ENCODE measurements at places on chromosomes 3 and 15.

- DNase-seq = no peak
Observed at GRCh38 chr15:60594071-60594470, 115.1 kb upstream of the ICE2 start.

GRCh38 chr3:44395714-44396113, 57.1 kb downstream of the TCAIM start:
- DNase-seq = no peak

- DNase-seq = no peak
Observed at GRCh38 chr15:37078566-37078965, 21.8 kb downstream of the MEIS2 start.

DNA sequence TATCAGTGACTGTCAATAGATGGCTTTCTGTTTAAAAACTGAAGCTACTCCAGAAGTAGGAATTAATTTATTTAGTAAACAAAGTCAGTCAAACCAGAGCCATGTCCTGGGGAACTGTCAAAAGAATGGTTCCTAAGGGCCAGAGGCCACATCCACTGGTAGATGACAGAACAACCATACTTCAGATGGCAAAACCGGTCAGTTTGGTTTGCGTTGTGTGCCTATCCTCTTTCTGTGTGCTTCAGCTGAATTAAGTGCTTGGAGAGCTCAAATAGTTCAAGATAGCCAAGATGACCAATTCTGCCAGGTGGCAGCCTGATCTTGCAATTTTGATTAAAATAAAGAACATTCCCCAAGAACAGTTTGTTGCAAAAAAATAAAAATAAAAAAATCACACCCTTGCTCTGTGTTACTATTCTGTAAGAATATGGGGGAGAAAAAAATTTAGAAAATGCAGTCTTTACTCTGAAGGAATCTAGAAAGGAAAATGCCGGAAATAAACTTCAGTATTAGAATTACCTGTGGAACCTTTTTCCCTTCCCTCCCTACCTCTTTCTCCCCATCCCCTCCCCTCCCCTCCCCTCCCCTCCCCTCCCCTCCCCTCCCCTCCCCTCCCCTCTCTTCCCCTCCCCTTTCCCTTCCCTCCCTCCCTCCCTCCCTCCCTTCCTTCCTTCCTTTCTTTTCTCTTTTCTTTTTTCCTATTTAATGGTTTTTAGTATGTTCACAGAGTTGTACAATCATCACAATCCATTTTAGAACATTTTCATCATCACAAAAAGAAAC, 2.5 kb downstream of the MAP3K13 start:
- DNase-seq = no peak

DNA sequence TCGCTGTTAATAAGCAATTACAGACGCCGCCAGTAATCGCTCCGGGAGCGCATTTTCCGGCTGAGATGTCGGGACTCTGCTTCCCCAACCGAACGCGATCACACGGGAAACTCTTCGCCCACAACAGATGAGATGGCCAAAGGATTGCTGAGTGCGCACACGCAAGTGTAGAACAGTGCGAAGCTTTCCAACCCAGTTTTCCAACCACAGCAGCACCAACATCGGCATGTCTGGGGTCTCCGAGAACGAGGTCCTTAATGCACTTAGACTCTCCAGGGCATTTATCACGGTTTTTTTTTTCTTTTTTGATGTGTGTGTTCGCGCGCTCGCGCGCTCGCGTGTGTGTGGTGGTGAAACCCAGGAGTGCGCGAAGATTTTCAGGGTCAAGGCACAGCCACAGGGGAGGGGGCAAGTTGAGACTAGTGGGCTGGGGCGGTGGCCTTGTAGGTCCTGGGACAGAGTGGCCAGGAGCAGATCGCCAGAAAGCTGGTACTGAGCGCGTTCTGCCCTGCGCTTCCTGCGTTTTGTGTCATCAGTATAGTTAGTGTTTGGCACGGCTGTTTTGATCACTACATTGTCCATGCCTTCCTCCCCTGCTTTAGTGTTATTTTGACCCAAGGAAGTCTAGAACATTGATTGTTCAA, 1.8 kb upstream of the EOMES start:
- no peak for DNase-seq

DNA sequence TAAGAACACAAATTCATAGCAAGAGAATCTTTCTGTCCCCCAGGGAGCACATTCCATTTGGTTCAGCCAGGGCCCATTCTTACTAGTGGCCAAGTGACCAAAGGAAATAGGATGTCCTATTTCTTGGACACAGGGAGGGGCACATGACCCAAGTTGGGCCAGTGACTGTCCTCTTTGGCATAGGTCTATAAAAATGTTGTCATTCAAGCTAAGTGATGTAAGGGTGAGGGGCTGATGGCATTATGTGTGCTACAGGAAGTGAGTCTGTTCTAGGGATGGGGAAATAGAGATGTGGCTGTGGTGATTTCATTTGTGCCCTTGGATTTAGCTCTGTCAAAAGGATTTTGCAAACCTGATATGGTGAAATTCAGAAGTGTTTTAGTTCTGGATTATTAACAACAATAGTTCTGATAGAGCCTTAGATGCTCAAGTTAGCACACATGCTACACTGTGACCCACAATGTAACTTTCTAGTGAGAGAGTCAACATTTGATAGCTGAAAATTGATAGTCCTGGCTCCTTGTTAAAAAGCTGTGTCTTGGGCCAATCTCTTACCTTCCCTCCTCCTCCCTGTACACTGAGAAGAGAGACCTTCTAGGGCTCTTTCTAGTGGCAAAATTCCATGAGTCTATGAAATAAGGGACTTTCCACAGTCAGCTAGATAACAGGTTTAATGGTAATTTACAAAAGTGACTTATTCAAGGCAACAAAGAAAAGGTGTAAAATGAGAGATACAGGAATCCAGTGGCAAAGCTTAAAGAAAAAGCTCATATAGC, 117.2 kb downstream of the THRB start:
- DNase-seq = no peak

GRCh38 chr3:123390865-123391600, 57.9 kb downstream of the ADCY5 start:
- DNase-seq = no peak

DNA sequence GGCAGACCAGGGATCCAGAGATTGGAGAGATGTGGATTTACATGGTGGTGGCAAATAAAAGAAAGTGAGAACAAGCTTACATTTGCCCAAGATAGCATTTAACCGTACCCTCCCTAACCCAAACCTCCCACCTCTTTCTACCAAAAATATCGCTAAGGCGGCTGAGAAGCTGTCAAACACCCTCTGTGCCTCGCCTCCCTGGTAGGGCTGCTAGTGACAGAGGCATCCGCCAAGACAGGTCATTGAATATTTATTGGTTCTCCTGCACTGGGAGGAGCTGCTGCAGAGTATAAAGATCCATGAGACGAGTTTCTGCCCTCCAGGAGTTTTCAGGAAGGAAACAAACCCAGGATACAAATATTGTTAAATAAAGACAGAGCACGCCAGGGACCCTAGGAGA, 107.3 kb upstream of the TMC3 start:
- no peak for DNase-seq

DNA sequence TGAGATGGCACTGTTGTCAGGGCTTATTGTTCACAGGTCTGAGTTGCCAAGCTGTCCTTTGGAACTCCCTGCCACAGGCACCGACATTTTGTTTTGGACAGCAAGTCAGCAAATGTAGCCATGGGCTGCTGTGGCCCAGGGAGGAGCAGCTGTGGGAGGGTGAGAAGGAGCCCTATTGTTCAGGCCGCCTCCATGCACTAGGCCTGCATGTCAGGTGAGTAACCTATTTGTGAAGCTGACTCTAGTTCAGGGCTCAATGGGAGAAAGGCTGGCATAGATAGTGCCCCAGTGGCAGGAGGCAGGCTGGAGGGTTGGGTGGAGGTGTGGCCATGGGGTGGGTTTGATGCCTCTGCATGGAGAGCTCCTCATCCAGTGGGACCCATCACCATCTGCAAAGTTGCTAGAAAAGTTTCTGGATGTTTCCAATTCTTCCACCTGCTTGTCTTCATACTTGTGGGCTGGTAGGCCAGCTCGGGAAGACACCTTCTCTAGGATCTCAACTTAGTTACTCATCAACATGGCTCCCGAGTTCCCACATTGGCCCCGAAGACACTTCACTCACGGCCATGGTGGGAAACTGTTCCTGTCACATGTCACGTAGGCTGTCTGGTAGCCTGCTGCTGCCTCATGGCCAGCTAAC, 19.5 kb downstream of the AMOTL2 start:
- no peak for DNase-seq

GRCh38 chr15:99167640-99168039, 62.8 kb downstream of the SYNM start:
- no peak for DNase-seq

- no peak for DNase-seq
Observed at GRCh38 chr3:45773714-45774449, 22.5 kb downstream of the SLC6A20 start.

GRCh38 chr3:165617134-165617533, 220.1 kb downstream of the BCHE start:
- no peak for DNase-seq

DNA sequence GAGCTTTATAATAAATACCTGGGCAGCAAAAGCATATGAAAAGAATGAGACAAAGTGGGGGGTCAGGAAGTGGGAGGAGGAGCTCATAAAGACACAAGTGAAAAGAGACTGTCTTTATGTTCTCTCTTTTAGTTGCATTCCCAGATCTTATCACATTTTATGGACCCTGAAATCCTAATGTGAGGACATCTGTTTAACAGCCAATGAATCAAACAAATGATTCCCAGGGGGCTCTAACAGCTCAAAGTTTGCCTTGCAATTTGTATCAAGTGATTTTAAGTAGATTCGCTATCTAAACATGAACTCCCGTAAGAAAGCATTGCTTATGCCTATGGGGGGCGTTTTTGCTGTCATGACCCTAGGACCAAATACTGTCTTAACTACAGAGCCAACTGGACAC, 332.3 kb upstream of the CNTN4 start:
- DNase-seq = no peak

DNA sequence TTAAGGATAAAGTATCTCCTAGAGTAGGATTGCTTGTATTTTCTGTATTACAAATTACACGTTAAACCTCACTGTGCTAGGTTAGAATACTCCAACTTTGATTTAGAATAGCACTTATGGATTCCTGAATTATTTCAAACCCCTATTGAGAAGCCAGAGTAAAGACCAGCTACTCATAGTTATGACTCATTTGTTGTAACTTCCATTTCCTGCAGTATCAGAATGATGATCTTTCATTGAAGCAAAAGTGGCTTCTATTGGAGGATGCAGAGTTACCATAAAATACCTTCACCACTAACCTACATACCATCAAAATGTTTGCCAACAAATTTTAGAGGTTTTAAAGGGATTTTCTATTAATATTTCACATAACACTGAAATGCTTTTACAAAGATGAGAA, 1322.7 kb upstream of the ALCAM start:
- DNase-seq = no peak

- no peak for DNase-seq
Observed at GRCh38 chr3:49158103-49158709, 7.9 kb downstream of the CCDC71 start.

GRCh38 chr3:145357453-145357852, 803.5 kb downstream of the PLOD2 start:
- no peak for DNase-seq

- no peak for DNase-seq
Observed at GRCh38 chr3:111594205-111594604, 941 bp downstream of the ZBED2 start.

DNA sequence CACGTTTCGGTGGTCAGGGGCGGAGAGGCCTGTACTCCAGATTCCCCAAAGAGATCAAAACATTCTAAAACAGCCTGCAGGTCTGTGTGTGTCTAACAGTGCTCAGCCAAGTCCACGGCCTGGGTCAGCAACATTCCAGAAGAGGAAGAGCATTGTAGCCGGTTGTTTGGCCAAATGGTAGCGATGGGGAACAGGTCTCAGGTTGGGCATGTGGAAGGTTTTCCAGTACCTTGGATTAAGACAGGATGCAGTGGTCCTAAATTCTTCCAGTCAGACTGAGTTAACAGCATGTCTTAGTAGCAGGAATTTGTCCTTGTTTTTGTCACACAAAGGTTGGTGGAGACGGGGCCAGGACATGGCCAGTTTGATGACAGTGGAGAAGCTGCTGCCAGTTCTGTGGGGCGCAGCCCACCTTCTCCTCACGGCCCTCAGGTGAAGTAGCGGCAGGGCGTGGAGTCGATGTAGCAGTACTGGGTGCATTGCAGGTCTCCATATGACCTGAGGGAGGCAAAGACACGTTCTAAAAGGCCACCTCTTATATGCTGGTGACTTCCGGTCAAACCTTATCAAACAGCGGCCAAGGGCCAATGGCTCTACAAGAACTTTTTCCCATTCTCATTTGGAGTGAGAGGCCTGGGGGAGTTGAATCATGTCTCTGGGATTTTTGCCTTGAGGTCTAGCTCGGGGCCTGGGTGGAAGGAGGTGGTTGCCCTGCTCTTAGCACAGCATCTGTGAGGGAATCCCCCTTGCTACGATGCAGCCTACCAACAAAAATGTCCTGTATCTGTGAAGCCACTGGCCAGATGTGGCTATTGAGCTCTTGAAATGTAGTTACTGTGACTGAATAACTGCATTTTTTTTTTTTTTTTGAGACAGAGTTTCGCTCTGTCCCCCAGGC, 24.1 kb downstream of the EAF1 start:
- no peak for DNase-seq

DNA sequence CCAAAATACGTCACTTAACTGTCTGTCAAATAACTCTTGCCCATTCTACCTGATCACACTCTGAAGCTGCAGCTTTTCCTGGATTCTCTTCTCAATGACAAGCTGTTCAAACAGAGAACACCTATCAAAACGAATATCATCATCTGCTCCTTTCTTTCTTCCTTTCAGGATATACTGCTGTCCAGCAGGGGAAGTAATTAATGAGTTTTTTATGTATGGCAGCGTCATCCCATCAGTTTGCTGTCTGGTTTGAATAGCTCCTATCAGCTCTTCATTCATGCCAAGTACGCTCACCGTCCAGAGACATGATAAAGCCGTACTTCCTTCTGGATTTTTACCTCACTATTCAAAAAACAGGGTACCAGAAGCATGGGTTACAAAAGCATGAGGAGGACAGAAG, at the start of gene CHRM5:
TSS of gene CHRM5 (plus strand) at position 274 of the 400 bp plus-strand sequence. CDS start 94,221 bp downstream, outside the sequence.
- DNase-seq = no peak

- no peak for DNase-seq
Observed at GRCh38 chr15:39670687-39671086, 89.8 kb downstream of the THBS1 start.

Data from NCI-H1694 treated with DMSO at 0.1 percent for 48 hours (cell line).